Fibroblast of skin of scalp (primary cell): ENCODE measurements at places on chromosomes 5 and 9.

DNA sequence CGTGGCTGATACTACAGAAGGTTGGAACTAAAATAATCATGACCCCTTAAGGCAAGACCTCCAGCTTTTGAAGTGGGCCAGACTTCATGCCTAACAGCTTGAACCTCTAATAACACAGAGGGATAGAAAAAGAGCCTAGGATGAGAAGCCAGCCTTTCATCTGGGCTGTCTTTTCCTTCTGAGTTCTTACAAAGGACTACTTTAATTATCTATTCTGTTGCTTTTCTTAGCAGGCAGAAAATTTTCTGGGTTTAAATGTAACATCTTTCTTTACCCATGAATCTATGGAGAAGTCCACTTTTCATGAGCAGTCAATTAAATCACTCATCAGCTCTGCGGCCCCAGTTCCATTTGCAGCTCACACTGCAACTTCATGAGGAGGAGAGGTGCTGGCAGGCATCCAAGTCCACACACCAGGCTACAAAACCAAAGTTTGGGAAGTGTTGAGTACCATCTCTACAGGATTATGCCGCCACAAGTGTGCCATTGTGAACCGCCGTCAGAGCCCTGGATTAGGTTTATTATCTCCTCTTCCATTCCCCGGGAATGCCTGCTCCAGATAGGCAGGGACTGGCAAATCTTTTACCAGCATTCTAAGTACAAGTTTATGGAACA lies 192.0 kb downstream of the TLE4 start:
- peak; percentile 44 for DNase-seq

GRCh38 chr5:91175708-91176107 lies 207.4 kb downstream of the ARRDC3 start:
- DNase-seq, result no peak

DNA sequence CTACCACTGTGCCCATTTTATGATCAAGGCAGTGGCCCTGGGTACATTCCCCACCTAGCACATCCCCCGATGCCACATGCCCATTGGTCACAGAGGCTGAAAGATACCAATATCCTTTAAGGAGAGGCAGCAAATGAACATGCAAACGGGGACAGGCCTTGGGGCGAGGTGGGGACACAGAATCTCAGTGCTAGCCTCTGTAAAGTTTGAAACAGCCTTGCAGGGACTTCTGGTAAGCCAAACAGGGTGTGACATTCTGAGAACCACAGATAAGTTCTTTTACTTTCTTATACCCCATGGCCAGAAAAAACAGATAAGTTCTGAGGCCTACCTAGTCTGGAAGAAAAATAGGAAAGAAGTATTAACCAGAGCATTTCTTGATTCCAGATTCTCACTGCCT lies 60.5 kb downstream of the ACER2 start:
- DNase-seq, result no peak

GRCh38 chr9:121463026-121463807 lies 36.4 kb downstream of the GGTA1 start:
- peak; percentile 25 for DNase-seq

DNA sequence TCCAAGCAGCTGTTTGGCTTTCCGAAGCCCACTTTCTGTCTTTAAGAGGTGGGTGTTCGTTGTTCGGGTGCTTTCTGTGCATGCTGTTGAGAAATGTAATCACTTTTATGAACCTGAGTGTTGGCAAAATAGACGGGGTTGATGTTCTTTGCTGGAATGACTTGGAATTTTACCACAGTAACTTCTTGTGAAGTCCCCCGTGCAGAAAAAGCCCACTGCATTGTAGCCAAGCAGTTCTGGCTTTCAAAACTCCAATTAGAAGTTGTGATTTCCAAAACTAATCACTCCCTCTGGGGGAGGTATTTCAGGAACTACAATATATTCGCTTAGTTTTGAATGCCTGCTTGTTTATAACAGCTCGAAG lies 111.1 kb downstream of the PAM start:
- DNase-seq, result no peak
